ENCODE measurements at places on chromosomes 5 and 9.

- DNase-seq = peak; percentile 37
Measured at GRCh38 chr9:125189011-125189360, 617 bp downstream of the PPP6C start.

- DNase-seq = peak; percentile 11
Measured at GRCh38 chr5:32711681-32712480, 760 bp downstream of the NPR3 start.

GRCh38 chr9:99235926-99236634 lies 14.0 kb downstream of the SEC61B start:
- DNase-seq = peak; percentile 75

DNA sequence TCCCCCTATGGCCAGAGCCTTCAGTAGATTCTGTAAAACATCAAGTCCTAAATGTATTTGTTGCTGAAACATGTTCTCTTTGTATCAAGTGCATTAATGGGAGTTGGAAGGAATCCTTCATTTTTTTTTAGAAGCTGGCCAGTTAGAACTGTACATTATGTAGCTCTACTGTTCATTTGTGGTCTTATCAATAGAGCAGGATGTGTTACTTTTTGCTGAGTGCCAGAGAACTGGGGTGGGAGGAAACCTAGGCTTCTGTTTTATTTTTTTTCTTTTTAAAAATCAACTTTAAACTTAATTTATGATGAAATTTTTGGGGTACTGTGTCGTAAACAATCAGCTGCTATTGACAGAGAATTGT lies 5.1 kb downstream of the PIP5K1B start:
- no peak for DNase-seq

Data from activated CD4-positive, alpha-beta T cell treated with anti-CD3 and anti-CD28 coated beads, Interleukin-10, Interleukin-2, amounts not matched to agents 100 ng/mL and 50 ng/mL, durations not matched to agents 16 hours and 8 hours (primary cell).